NCI-H2081 treated with DMSO at 0.1 percent for 48 hours (cell line): ENCODE measurements at places on chromosomes 2 and 18.

GRCh38 chr2:43648994-43649701 is 12.1 kb downstream of the PLEKHH2 start:
- no peak for DNase-seq

DNA sequence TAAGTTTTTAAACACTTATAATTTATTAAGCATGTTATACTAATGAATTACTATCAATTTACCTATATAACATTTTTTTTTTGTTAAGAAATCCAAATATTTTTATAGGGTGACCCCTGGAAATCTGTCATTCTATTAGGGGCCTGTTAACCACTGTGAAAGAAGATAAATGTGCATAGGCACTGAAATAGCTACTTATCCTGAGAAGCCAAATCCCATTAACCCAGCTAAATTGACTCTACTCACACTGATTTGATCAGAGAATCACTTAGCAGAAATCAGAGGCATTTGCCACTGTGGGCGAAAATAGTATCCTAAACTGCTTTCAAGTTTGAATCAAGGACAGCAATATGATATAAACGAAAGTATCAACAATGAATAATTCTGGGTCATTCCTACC is 90.0 kb upstream of the GULP1 start:
- DNase-seq, result no peak

- no peak for DNase-seq
Observed at GRCh38 chr2:120228503-120228902, 5.3 kb upstream of the TMEM185B start.

- DNase-seq, result no peak
Observed at GRCh38 chr2:48419884-48420511, 110.0 kb upstream of the STON1 start.

GRCh38 chr2:23135481-23136100 is 249.4 kb upstream of the KLHL29 start:
- DNase-seq, result no peak

GRCh38 chr18:57435846-57436190 is 644 bp downstream of the ONECUT2 start:
- no peak for DNase-seq

DNA sequence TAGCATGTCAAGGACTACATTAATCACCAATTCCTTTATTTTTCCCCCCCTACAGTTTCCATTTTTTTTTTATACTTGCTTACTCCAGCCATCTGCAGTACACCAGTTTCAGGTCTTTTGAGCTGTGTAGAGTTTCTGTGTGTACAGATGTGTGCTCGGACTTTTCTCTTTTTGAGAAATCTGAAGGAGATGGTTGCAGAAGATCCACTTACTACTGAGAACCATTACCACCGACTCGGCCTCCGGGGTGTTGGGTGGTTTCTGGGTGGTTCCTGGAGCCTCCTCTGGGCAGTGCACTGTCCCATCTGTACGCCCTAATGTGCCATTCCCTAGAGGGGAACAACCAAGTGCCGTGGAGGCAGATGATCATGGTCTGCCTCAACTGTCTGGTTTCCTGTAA is 15.4 kb upstream of the LYPD6B start:
- DNase-seq, result no peak

DNA sequence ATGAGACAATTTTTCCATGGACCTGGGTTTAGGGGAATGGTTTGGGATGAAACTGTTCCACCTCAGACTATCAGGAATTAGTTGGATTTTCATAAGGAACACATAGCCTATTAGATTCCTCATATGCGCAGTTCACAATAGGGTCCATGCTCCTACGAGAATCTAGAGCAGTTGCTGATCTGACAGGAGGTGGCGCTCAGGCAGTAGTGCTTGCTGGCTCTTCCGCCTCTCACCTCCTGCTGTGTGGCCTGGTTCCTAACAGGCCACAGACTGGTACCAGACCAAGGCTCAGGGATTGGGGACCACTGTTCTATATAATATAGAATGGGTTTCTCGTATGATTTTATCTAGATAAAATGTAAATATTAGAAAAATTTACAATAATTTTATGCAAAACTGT is 338.7 kb downstream of the CPS1 start:
- DNase-seq, result no peak

- DNase-seq, result no peak
Observed at GRCh38 chr2:207640661-207641060, 15.5 kb upstream of the METTL21A start.

GRCh38 chr2:175984846-175985245 is 17.2 kb downstream of the LNPK start:
- DNase-seq, result no peak

- no peak for DNase-seq
Observed at GRCh38 chr2:11862049-11862448, 115.6 kb downstream of the LPIN1 start.

- no peak for DNase-seq
Observed at GRCh38 chr2:164015328-164016123, 279.7 kb upstream of the FIGN start.

- no peak for DNase-seq
Observed at GRCh38 chr2:144412709-144413108, 107.2 kb downstream of the ZEB2 start.

- DNase-seq, result no peak
Observed at GRCh38 chr2:138780446-138780880, 273 bp upstream of the NXPH2 start.

- no peak for DNase-seq
Observed at GRCh38 chr2:182186132-182186735, 200.6 kb downstream of the PPP1R1C start.

DNA sequence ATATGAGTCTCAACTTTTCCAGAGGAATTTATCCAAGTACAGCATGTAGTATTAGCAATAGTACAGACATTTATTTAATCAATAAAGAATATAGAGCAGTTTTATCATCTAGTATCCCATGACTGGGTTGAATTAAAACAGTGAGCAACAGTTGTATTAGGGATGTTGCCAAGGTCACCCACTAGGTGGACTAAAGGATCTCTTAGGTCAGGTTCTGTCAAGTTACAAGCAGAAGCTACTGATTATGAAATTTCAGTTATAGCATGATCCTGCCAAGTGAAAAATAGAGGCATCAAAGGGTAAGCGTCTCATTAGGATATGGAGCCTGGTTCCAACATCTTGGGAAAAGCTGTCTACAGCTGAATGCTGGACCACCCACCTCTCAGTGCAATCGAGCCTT is 52.1 kb upstream of the LAPTM4A start:
- no peak for DNase-seq

DNA sequence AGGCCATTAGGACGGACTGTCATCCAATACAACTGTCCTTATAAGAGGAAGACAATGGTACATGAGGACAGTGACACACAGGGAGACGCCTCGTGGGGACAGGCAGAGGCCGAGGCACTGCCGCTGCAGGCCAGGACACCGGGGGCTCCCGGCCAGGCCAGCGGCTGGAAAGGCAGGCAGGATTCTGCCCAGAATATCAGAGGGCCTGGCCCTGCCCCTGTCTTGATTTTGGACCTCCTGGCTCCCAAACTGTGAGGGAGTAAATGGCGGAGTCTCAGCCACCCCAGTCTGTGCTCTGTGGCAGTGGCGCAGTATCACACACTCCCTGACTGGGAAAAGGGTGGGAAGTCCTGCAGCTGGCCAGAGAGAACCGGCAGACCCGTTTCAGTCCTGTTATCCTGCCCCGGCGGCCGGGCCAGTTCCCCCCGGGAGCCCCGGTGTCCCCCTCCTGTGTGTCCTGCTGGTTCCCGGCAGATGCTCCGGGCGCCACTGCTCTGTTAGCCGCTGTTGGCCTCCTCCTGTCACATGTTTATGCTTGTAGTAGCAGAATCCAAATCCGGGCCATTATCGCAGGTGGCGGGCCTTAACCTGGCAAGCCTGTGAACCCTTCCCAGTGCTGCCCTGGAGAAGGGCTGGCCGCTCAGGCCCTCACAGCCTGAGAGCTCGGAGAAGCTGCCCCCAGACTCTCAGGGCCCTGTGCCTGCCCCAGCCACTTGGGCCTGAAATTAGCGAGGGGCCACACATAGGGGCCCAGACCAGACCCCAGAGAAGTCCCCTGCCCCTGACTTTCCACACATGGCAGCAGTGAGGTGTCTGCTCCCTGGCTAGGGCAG is 31.4 kb upstream of the TAF1B start:
- DNase-seq, result no peak

- DNase-seq, result no peak
Observed at GRCh38 chr2:132782176-132782783, 112.3 kb upstream of the LYPD1 start.

DNA sequence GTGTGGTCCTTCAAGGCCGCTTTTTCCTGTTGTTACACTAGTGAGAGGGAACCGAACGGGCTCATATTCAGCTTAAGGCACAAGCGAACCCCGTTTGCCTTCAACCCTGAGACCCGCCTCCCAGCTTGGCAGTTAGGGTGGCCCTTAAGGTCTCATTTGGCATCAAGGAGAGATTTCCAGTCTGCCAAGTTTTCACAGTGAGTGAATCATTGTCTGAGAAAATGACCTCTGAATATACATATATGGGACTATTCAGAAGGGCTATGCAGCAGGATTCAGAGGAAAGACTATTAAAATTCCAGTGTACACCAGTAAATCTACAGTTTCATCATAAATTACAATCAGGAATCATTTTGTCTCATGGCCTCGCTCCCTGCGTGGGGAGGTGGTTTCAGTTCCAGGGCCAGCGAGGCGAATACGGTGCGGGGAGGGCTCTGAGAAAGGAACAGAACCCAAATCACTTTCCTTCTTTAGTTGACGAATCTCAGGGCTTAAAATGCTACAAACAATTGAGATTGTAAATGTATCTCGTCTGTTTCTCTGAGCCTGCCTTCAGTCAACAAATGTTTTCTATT is 231.4 kb downstream of the FAM210A start:
- no peak for DNase-seq

DNA sequence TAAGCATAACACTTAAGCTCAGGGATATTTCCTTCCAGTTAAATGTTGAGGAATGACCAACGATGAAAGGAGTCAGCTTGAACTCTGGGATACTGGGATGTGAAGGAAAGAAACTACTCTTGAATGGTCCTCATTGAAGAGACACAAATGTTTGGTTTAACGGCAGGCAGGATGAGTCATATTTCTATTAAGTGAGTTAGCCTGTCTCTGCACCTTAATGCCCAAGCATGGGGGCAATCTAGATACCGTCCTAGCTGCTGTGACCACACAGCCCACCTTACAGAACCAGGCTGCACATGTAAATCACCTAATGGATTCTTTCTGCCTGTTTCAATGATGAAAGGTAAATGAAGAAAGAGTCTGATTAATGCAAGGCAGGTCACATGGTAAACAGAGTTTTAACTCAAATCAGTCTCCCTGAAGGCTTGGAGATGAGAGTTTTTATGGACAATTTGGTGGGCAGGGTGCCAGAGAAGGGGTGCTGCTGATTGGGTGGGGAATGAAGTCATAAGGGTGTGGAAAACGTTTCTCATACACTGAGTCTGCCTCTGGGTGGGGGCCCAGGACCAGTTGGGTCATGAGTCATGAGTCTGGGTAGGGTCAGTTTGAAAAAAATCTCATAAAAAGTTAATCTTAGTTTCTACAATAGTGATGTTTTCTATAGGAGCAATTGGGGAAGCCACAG is 144.6 kb upstream of the MMADHC start:
- no peak for DNase-seq

DNA sequence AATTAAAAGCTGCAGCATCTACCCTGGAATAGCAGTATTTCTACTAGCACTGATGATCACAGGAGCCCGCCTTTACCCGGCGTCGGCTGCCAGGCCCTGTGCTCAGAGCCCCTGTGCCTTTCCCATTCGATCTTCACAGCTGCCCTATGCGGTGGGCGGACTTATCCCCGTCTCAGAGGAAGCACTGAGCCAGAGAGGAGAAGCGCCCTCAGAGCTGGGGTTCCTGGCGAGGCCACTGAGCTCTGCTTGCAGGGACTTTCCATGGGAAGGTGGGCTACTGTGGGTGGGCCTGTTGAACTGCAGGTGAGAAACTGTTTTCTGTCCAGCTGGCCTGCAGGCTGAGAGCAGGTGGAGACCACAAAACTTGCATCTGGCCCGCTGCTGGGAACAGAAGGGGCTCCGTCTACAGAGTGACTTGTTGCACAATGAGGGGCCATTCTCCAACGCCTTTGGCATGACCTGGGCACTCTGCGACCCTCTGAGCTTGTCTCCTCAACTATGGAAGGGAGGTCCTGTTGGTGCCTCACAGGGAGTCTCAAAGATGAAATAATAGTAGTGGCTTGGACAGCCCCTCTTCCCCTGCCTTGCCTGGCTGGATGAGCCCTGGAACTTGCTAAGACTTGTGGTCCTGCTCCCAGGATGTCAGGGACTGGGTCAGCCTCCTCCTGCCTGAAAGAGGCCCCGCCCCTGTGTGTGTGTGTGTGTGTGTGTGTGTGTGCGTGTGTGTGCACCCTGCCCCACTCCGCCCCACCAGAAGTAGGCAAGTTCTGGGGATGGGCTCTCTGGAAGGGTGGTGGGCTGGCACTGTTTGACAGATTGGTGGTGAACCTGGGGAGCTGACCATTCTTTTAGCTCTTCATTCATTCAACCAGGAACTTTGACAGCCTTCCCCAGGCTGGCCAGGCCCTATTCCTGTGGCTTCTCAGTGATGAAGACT is 32.7 kb downstream of the GLI2 start:
- no peak for DNase-seq

GRCh38 chr2:240594511-240595380 is 8.2 kb downstream of the CAPN10 start:
- no peak for DNase-seq

GRCh38 chr2:64594226-64594989 is 59.3 kb downstream of the SERTAD2 start:
- DNase-seq, result no peak

DNA sequence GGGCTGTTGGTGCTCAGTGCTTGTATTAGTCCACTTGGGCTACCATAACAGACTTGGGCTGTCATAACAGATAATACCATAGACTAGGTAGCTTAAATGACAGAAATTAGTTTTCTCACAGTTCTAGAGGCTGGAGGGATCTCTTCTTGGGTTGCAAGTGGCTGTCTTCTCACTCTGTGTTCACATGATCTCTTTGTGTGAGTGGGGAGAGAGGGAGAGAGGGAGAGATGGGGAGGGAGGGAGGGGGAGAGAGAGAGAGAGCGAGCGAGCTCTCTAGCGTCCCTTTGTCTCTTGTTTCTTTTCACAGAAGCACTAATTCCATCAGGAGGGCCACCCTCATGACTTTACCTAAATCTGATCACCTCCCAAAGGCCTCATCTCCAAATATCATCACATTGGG is 4.5 kb upstream of the XRCC5 start:
- DNase-seq, result no peak

DNA sequence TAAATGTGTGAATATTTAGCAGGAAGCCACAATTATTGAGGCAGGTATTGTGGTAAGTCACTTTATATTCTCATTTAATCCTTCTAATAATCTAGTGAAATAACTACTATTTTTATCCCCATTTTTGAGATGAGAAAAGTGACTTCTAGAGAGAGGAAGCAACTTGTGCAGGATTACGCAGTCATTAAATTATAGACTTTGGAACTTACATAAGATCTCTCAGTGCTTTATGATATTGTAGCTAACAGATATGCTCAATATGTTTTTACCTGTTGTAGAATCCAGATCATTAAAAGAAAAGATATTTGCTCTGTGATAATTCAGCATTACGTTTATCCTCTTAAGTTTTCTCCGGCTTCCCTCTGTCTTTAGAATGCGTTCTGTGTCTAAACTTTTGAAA is 50.5 kb downstream of the MBD5 start:
- DNase-seq, result no peak

GRCh38 chr18:63161761-63162195 is 157.8 kb downstream of the BCL2 start:
- DNase-seq, result no peak
